ENCODE measurements at places on chromosomes 1 and 21.

- no peak for DNase-seq
Observed at GRCh38 chr21:38718481-38718880, 87.2 kb upstream of the ETS2 start.

DNA sequence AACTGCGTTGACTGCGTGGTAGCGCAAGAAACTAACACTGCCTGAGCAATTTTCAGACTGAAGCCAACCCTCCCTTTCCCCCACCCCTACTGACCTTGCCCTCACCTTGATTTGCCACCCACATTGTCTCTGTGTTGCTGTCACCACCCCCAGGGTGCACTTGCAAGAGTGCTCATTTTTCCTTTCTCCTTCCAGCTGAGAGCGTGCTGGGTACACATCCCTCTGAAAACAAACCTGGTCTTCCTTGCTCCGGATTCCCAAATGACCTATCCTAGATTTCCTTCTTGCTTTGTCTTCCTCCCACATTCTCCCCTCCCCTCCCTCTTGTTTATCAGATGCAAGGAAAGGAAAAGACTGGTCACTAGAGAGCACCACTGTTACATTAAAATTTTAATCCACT is 24.2 kb downstream of the MPZ start:
- DNase-seq = no peak

DNA sequence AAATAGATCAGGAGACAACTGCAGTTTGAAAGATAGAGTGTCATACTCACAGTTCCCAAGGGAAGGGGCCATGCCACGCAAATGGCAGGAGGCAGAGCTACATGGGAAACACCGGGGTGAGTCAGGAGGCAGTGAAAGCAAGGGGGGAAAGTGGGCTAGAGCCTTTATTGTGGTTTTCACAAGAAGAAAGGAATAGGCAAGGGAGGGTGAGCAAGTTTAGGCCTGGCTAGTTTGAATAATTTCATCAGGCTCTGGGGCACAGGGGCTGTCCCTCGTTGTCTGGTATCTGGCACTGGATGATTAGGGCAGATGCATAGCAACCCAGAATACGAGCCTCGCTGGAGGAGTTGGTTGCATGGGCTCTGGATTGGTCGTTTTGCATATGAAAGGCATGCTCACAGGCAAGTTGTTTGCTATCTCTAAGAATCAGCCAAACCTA is 17.0 kb upstream of the ITLN2 start:
- DNase-seq = no peak

DNA sequence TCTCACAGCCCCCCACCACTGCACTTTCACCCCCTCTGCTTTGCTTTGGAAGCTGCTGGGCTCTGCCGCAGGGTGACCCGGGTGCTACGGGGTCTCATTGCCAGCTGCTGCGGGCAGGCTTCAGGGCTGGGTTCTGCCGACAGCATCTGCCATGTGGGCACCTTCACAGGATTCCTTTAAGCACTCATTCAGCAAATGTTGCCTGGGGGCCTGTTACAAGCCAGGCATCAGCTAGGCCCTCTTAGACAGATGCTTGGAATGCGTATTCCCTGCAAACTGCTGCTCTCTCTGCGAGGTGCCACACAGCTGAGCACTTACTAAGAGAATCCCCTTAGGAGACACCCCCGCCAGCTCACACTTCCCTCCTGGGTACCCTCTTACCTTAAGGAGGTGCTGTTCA is 29.2 kb downstream of the COL16A1 start:
- no peak for DNase-seq

- no peak for DNase-seq
Observed at GRCh38 chr1:110606657-110607535, 738 bp upstream of the KCNA2 start.

- DNase-seq = no peak
Observed at GRCh38 chr1:27963393-27963792, 3.6 kb downstream of the XKR8 start.

- DNase-seq = no peak
Observed at GRCh38 chr1:154361357-154361756, 36.0 kb downstream of the ATP8B2 start.

GRCh38 chr1:51653127-51653526 is 36.2 kb downstream of the OSBPL9 start:
- no peak for DNase-seq

DNA sequence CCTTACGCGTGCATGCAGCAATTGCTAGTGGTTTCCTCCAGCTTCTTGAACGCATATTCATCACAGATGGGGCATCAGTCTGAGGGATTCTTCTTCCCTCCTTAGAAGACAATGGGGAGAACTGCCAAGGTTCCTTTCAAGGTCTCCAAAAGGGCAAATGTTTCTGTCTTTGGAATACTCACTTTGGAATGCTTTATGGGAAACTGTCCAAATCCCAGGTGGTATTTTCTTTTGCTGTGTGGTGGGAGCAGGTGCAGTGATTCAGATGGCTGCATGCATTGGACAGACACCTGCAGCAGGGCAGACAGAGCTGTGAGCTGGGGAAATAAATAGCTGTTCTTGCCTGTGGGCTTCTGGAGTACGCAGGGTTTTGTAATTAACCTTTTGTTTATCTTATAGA is 40.5 kb downstream of the URB2 start:
- DNase-seq = no peak

- no peak for DNase-seq
Observed at GRCh38 chr1:110684491-110684890, 9.8 kb upstream of the KCNA3 start.

DNA sequence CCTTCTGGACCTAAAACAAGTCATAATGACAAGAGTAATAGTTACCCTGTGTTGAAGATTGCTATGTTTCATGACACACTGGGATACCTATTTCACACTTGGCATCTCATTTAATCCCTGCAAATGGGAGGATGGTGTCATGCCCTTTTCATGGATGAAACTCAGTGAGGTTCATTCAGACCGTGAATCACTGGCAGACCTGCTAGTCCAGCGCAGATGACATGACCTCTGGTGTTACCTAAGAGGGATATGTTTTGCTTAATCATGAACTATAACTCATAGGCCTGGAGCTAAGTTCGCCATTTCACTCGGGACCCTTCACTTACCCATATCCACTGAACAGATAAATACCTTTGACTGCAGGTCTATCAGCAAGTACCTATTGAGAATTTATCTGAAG is 286.6 kb upstream of the FMN2 start:
- no peak for DNase-seq

- no peak for DNase-seq
Observed at GRCh38 chr1:181015251-181015615, 7.4 kb downstream of the STX6 start.

DNA sequence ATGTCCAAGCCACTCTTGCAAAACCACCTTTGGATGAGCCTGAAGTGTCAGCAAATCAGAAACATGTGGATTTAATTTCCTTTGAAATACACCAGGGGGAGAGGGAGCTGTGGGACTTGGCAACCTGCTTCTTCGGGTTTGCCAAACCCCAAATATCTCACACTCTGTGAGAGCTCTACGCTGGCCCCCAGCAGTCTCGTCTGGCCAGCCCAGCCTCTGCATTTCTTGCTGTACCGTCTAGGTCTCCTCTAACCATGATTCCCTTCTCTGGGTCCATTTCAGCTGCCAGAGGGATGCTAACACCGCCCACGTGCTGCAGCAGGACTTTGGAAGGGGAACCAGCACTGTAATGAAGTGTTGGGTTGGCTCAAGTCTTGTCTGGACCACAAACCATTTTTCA is 114.6 kb downstream of the MRPS6 start:
- DNase-seq = no peak

GRCh38 chr21:37367703-37368540 is 1.3 kb downstream of the DYRK1A start:
- DNase-seq = peak; percentile 7

DNA sequence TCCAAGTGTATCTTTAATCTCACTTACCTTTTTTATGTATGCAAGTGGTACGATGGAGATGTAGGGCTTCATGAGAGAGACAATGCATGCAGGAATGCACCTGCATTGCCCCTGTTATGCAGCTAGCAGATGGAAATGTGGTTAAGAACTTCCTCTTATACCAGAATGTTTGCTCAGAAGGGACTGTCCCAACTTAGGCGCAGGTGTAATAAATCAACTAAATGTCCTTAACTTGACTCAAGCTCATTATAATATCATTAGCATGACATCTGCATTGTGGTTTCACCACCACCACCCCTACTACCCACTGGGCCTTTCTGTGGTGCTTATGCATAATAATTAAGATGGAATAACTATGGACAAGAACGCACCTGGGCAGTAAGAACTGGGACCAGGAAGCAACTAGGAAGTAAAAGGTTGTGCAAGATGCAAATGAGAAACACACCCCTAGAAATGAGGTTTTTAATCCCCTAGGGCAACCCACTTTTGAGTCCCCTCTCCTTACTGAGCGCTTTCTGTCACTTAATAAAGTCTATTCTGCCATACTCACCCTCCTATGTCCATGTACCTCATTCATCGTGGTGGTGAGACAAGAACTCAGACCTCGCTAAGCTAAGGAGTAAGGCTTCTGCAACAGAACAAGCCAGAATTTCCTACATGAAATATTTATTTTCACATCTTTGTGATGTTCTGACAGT is 1103.3 kb upstream of the B3GALT2 start:
- DNase-seq = peak; percentile 20

DNA sequence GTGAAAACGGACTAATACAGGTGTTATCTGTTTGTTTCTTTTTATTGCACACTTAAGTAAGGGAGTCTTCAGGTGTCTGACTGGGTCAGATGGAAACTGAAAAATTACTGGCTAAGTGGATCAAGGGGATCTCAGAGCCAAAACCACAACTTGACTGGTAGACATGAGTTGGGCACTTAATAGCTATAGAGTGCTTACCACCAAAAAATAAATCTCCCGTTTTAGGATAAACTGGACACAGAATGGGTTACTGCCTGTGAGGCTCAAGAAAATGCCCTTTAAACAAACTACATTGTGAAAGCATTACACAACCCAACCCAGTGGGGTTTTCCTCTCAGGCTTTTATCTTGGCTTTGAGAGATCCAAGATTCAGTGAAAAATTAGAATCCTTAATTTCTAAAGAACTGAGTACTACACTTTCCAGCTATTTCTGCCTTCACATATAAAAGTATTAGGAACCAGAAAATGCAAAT is 134.0 kb upstream of the LYPLAL1 start:
- no peak for DNase-seq

DNA sequence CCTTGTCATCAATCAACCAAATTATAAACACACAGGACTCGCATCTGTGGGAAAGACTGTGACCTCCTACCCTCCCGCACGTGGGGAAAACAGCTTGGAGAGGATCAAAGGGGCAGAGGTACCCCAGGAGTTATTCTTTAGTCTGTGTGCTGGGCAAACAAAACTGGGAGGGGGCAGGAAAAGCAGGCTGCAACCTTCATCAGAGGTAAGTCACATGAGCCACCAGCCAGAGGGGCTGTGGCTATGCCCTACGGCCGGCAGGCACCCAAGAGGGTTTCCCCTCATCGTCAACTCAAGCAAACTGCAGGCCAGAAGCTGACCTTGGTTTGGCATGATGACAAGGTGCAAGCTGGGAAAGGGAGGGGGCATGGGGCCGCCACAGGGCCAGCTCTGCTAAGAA is 12.5 kb downstream of the SMIM12 start:
- no peak for DNase-seq

- no peak for DNase-seq
Observed at GRCh38 chr1:18170444-18170843, 62.8 kb downstream of the IGSF21 start.

GRCh38 chr1:228073061-228073856 is 9.2 kb upstream of the ARF1 start:
- no peak for DNase-seq

- no peak for DNase-seq
Observed at GRCh38 chr1:194644528-194644927, 1458.1 kb upstream of the B3GALT2 start.

DNA sequence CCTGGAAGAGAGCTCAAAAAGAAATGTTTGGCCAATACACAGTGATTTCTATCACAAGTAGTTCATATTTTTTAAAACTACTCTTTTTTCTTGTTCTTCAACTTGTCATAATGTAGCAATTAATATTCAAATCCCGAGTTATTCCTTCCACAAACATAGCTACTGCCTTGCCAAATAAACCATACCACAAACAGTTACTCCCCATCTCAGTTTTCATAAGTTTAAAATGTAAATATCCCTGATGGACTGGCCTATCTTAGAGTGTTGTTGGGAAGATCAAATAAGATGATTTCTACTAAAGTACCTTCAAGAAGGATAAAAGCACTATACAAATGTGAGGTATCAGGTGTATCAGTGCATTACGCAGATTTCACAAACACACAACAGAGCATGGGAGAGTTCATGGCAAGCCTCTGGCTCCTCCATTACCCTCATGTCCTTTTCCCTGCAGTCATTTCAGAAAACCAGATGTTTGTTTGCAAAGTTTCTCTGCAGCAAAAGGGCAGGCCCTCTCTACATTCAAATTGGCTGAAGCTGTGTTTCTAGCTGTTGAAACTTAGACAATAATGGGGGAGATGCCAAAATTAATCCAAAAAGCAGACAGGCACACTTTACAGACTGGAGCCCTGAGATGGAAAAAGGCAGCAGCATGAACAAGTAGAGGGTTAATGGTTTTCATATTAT is 16.1 kb downstream of the WLS start:
- DNase-seq = no peak

DNA sequence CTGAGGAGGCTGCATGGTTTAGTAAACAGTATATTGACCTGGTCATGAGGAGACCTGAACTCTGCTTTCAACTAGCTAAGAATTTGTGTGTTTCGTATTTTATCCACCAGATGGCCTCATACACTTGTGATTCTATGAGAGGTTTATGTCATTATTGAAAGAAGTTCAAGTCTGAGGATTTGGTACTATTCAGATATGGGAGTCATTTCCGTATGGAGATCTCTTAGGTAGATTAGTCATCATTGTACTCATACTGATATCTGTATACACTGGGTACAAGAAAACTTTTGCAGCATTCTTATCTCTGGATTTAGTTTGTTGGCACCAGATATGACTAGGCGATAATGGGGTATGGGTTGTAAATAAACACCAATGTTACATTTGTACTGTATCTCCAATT is 26.6 kb downstream of the ATF6 start:
- no peak for DNase-seq

Measured in activated T-helper 1 cell treated with Interleukin-2 at 50 U/mL for 16 hours (primary cell).